CD14-positive monocyte (primary cell): ENCODE measurements at places on chromosomes 13 and 19. TPM values are rescaled to one million over a fixed set of nuclear protein-coding genes. Genes with fewer than 3 reads are reported as not detected.

The IGFL2 gene
- not detected for polyA plus RNA-seq

The ZNF525 gene
- 0.64 TPM for polyA plus RNA-seq

The CFAP97D2 gene
- 0.21 TPM for polyA plus RNA-seq

The PTGER1 gene
- not detected for polyA plus RNA-seq

The COMP gene
- not detected for polyA plus RNA-seq

DNA sequence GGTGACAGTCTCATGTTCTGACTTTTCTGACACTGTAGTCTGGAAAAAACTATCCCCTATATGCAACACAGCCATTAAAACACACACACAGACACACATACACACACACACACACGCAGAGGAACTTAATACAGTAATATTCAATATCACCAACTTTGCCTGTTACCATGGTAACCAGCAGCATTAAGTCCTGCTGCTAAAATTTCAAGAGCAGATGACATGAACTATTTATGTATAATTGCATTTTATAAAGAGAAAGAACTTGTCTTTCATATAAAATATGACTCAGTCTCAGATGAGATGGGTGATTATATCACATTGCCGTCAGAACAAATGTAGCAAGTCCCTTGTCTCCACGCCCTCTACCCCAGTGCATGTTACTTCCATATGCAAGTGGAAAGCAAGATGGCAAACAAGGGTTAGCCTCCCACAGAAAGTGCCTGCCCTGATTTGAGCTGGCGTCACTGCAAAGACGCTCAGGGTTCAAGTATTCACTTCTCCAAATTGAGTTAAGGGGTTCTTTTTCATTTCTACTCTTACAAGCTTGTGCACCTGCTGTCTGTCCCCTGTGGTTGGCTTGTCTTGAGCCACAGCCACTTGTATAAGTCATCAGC, 576.8 kb downstream of the UQCRFS1 start:
- no peak for DNase-seq

DNA sequence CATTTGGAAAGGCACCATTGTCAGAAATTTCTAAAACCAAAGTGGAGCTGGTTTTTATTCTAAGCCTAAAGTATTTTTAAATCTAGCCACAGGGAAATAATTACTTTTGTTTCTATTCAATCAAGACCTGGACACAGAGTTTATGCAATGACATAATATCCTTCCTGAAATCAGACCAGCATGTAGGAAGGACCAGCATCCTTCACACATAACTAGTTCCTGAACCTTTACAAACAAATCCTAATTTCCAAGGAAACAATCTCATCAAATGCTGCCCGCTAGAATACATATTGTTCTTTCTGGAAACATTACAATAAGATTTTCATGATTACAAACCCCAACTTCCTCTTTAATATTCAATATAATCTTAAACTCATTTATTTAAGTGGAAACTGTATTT, 1.5 kb downstream of the STARD13 start:
- DNase-seq, result no peak

- DNase-seq, result peak; percentile 37
Observed at GRCh38 chr19:8017808-8018207, 12.4 kb upstream of the ELAVL1 start.

DNA sequence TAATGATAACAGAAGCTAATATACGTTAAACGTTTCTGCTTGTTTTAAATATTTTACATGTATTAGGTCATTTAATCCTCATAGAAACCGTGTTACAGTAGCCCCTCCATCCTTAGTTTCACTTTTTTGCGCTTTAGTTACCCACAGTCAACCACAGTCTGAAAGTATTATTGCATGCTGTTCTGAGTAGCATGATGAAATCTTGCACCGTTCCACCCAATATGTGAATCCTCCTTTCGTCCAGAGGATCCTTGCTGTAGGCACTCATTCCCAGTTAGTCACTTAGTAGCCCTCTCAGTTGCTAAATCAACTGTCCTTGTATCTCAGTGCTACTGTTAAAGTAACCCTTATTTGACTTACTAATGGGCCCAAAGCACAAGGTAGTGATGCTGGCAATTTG, 257.8 kb downstream of the ENOX1 start:
- DNase-seq, result no peak

DNA sequence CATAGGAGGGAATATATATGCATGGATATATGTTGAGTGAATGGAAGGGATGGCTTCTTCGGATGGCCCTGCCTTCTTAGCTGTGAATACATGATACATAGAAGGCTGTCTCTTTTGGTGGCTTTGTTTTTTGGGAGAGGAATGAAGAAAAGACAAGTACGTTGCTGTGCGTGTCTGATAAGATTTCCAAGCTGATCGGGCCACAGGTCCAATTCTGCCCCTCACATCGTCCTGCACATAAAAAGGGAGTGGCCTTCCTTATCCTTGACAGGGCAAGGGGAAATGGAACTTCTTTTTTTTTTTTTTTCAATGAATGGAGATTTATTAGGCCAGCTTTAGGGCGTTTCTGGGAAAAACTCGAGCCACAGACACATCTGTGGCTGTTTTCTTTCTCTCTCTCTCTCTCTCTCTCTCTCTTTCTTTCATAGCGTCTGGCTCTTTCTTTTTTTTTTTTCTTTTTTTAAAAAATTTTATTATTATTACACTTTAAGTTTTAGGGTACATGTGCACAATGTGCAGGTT, 103.8 kb upstream of the SPATA13 start:
- DNase-seq, result no peak

- DNase-seq, result no peak
Observed at GRCh38 chr13:60047918-60048317, 115.8 kb downstream of the DIAPH3 start.

DNA sequence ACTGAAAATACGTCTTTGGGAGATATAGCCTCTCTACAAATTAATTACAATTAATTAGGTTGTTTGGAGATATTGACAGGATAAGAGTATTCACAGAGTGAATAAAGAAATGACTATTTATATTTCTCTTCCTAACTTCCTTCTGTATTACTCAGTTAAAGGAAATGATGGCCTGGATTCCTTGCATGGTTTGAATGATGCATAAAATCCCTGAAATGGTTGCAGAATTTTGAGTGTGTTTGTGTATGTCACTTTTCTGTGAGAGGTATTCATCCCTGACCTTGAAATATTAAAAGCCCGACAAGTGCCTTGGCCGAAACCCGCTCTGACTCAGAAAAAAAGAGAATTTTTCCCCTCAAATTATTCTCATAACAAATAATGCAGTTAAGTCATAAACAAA, 90.0 kb downstream of the PDS5B start:
- DNase-seq, result no peak

DNA sequence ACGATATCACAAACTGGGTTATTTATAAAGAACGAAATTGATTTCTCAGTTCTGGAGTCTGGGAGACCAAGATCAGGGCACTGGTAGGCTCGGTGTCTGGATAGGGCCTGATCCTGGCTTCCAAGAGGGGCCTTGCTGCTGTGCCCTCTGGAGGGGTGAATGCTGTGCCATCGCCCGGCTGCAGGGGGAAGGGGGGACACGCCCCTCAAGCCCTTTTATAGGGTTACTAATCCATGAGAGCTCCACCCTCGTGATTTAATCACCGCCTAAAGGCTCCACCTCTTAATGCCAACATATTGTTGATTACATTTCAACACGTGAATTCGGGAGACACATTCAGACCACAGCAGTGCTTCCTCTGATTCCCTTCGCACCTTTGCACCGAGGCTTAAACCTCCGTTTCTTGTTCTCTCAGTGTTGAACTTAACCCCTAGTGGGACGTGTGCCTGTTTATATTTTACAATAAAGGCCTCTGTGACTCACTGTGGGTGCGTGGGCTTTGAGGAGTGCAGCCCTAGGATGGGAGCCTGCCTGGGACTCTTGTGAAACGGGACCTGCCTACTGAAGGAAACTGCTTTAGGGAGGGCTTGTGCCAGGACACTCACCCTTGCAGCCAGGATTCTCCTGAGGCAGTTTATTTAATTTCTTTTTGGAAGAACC, 52.4 kb upstream of the SPATA13 start:
- no peak for DNase-seq

GRCh38 chr19:19471682-19472081, 43.7 kb downstream of the TSSK6 start:
- DNase-seq, result no peak
